ENCODE measurements at places on chromosomes 7 and 10. TPM values are rescaled to one million over a fixed set of nuclear protein-coding genes. Genes with fewer than 3 reads are reported as not detected.

DNA sequence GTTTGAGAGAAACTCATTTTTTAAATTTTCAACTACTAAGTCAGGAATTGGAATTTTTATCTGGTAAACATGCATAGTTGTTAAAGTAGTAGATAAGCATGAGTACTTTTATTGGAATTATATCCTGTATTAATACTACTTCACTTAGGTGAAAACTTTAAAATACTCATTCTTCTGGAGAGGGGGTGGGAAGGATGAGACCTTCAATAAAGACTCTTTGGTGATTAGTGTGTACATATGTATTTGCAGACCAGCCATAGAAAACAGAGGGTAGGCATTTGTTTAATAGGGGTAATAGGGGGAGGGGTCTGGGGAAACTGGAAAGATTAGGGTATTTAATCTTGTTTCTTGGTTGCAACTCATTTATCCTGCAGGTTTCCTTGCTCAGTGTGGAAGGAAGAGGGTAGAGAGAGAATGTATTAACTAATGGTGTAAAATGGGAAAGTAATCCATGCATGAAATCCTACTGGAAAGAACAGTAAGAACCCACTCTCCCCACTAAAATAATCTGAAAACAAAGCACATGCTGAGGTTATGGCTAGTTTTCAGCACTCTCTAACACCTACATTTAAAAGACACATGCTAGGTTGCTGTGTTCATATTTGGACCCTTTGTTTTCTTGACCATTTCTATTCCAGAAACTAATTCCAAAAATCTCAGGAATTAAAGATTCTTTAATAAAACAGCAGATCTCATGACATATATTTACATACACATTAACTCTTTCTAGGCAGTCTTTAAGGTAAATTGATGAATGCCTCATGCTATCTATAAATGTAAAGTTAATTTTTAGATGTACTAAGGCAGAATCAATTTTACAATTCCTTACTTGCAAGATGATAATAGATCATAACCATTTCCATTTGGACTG is 6.2 kb upstream of the IGF2BP3 start:
- no peak for DNase-seq
- no peak overlapping the region for H3K27ac ChIP-seq
- no peak overlapping the region for H3K4me3 ChIP-seq
- peaks cover 3% of the 10 kb centered on the region for H3K4me1 ChIP-seq

DNA sequence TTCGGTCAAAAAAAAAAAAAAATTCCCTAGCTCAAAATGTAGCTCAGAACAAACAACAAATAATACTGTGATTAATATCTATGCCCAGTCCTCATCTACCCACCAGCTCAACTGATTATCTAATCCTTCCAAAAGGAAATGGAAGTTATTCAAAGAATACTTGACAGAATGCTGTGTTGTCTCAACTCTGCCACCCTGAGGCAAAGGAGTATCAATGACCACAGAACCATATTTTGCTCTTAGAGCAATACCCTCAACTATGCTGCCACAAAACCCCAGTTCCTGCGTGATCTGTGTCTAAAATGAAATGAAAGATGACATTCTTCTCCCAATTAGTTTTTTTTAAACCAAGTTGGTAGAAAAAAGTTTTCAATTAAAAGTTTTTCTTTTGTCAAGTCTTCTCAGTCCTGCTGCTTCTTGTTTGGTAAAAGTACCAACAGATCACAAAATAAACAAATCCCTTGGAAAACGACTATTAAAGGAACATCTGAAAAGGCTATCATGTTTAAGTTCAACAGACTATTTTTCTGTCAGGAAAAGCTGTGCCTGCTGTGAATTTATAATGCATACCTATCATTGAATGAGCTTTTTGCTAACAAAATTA is 21.6 kb downstream of the RBM28 start:
- H3K4me1 ChIP-seq, result no peaks in the 10 kb centered on the region
- peak; percentile 56 for DNase-seq
- H3K27me3 ChIP-seq, result no peaks in the 10 kb centered on the region
- no peak overlapping the region for H3K27ac ChIP-seq
- H3K4me3 ChIP-seq, result no peak overlapping the region

GRCh38 chr10:44467900-44468299 is 83.0 kb upstream of the CXCL12 start:
- peaks cover 17% of the 10 kb centered on the region for H3K4me1 ChIP-seq
- no peaks in the 10 kb centered on the region for H3K36me3 ChIP-seq
- H3K27me3 ChIP-seq, result no peaks in the 10 kb centered on the region
- H3K4me3 ChIP-seq, result no peak overlapping the region
- DNase-seq, result no peak

- no peak overlapping the region for H3K4me3 ChIP-seq
- H3K4me1 ChIP-seq, result no peaks in the 10 kb centered on the region
- no peaks in the 10 kb centered on the region for H3K36me3 ChIP-seq
- DNase-seq, result no peak
- no peaks in the 10 kb centered on the region for H3K27me3 ChIP-seq
These were observed 213.8 kb upstream of the ZNF804B start for GRCh38 chr7:88545663-88546062.

GRCh38 chr7:40470091-40470592 is 335.3 kb downstream of the SUGCT start:
- H3K36me3 ChIP-seq, result no peaks in the 10 kb centered on the region
- H3K27me3 ChIP-seq, result no peaks in the 10 kb centered on the region
- H3K27ac ChIP-seq, result no peak overlapping the region
- H3K4me3 ChIP-seq, result no peak overlapping the region
- no peak for DNase-seq

The OR2A1 gene
- total RNA-seq, result not detected

DNA sequence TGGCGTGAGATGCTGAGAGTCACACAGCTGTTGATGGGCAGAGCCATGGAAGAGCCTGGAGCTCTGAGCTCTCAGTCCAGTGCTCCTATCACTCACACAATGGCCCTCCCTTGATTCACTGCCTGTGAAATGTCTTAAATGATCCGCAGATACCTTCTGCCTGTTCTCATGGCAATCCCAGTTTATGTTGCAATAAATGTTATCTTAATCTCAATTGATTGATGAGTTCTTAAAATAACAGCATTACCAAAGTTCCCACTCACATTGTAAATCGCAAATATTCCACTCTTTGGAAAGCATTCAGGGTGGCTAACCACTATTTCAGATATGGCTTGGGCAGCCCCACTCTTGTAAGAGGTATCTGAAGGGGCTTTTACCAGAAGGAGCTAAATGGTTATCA is 865.5 kb downstream of the LRMDA start:
- no peak for DNase-seq
- no peaks in the 10 kb centered on the region for H3K27me3 ChIP-seq
- no peaks in the 10 kb centered on the region for H3K36me3 ChIP-seq
- H3K4me1 ChIP-seq, result no peaks in the 10 kb centered on the region

The SPDYE9 gene
- not detected for total RNA-seq

- no peak overlapping the region for H3K27ac ChIP-seq
- H3K27me3 ChIP-seq, result no peaks in the 10 kb centered on the region
- DNase-seq, result peak; percentile 28
- peaks cover 4% of the 10 kb centered on the region for H3K4me1 ChIP-seq
These were observed 125.9 kb downstream of the GRK5 start for GRCh38 chr10:119333146-119333792.

GRCh38 chr10:37304036-37304435 is 178.6 kb downstream of the ANKRD30A start:
- no peaks in the 10 kb centered on the region for H3K4me1 ChIP-seq
- no peak overlapping the region for H3K4me3 ChIP-seq
- H3K27me3 ChIP-seq, result peaks cover 12% of the 10 kb centered on the region
- H3K36me3 ChIP-seq, result no peaks in the 10 kb centered on the region
- H3K27ac ChIP-seq, result no peak overlapping the region

- H3K27me3 ChIP-seq, result no peaks in the 10 kb centered on the region
- DNase-seq, result no peak
These were observed 9.3 kb downstream of the DAGLB start for GRCh38 chr7:6438427-6438826.

- H3K36me3 ChIP-seq, result no peaks in the 10 kb centered on the region
- peaks cover 12% of the 10 kb centered on the region for H3K4me1 ChIP-seq
- no peak overlapping the region for H3K4me3 ChIP-seq
- H3K27ac ChIP-seq, result no peak overlapping the region
- DNase-seq, result no peak
- H3K27me3 ChIP-seq, result no peaks in the 10 kb centered on the region
These were observed 170.1 kb downstream of the ST7 start for GRCh38 chr7:117123311-117123926.

The SFTPA1 gene
- total RNA-seq, result not detected

DNA sequence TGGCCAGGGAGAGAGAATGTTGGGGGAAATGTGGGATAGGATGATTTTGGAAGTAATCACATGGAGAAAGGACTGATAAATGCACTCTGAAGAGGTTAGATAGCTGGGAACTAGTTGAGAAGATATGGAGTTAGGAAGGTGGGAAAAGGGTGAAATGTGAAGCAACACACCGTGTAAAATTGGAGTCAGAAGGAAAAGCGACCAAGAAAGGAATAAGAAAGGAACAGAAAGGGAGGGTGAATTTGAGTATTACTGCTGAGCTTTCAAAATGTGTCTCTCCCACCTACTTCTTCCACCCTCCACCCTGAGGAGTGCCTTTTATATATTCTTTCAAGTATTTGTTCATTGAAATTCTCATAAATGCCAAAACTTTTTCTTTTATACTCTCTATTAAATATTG is 171.8 kb downstream of the BMPER start:
- H3K4me1 ChIP-seq, result no peaks in the 10 kb centered on the region
- H3K27ac ChIP-seq, result no peak overlapping the region
- DNase-seq, result no peak
- H3K4me3 ChIP-seq, result no peak overlapping the region
- no peaks in the 10 kb centered on the region for H3K27me3 ChIP-seq

GRCh38 chr10:62182595-62182994 is 86.0 kb downstream of the RTKN2 start:
- no peaks in the 10 kb centered on the region for H3K4me1 ChIP-seq
- no peak overlapping the region for H3K27ac ChIP-seq
- no peak overlapping the region for H3K4me3 ChIP-seq
- DNase-seq, result no peak
- no peaks in the 10 kb centered on the region for H3K27me3 ChIP-seq

DNA sequence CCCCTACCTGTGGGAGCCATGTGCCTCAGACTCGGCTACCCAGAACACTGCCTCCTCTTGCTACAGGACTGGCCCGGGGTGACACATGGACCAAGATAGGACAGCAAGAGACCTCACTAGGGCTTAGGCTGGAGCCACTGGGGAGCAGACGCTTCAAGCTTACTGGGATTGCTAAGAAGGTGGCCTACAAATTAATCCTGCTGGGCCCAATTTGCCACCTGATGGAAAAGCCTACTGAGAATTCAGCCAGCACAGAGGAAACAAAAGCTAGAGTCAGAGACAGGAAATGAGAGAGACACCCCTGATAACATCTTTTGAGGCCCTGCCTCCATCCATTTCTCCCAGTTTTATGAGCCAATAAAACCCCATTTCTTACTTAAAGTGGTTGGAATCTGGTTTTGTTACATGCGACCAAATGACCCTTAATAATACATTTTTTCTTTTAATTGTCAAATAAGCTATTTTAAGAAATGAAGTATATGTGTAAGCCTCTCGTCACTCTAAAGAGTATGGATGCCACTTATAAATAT is 282.1 kb downstream of the CXCL12 start:
- H3K27me3 ChIP-seq, result no peaks in the 10 kb centered on the region
- no peak for DNase-seq
- no peak overlapping the region for H3K4me3 ChIP-seq
- H3K36me3 ChIP-seq, result no peaks in the 10 kb centered on the region

DNA sequence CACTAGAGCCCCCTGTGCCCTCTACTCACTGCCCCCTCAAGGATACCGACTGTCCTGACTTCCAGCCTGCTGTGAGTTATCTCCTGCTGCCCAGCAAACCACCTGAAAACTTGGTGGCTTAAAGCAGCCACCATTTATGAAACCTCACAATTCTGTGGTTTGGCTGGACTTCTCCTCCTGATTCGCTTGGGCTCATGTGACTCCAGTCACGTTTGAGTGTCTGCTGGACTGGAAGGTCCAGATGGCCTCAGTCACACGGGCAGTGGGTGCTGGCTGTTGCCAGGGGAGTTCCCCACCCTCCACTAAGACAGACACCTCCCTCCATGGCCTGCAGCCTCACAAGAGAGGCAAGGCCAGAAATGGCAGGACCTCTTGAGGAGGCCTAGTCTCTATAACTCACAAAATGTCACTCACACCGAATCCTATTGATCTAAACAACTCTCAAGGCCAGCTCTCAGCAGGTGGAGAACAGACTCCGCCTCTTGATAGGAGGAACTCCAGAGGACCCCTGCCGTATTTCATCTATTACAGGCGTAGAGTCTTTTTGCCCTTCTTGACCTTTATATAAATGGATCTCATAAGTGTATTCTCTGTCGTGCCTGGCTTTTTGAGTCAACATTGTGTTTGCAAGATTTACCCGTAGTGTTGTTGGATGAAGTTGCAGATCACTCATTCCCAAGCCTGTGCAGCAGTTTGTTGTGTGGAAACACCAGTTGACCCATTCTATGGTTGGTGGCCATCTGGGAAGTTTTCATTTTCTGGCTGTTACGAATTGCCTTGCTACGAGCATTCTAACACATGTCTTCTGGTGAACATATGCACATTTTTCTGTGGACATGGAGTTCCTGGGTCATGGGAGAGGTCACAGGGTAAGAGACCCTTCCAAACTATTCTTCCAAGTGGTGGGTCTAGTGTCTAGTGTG is 48.3 kb downstream of the ZMIZ1 start:
- no peak overlapping the region for H3K4me3 ChIP-seq
- H3K4me1 ChIP-seq, result peaks cover 44% of the 10 kb centered on the region
- peaks cover 15% of the 10 kb centered on the region for H3K36me3 ChIP-seq
- DNase-seq, result no peak
- H3K27ac ChIP-seq, result no peak overlapping the region

The TBC1D12 gene
- 5.4 TPM for total RNA-seq

The NPSR1 gene
- total RNA-seq, result not detected

The OPALIN gene
- not detected for total RNA-seq
